Inflammatory macrophage treated with lipopolysaccharide for 4 hours (primary cell): ENCODE measurements at places on chromosomes 6 and 20.

DNA sequence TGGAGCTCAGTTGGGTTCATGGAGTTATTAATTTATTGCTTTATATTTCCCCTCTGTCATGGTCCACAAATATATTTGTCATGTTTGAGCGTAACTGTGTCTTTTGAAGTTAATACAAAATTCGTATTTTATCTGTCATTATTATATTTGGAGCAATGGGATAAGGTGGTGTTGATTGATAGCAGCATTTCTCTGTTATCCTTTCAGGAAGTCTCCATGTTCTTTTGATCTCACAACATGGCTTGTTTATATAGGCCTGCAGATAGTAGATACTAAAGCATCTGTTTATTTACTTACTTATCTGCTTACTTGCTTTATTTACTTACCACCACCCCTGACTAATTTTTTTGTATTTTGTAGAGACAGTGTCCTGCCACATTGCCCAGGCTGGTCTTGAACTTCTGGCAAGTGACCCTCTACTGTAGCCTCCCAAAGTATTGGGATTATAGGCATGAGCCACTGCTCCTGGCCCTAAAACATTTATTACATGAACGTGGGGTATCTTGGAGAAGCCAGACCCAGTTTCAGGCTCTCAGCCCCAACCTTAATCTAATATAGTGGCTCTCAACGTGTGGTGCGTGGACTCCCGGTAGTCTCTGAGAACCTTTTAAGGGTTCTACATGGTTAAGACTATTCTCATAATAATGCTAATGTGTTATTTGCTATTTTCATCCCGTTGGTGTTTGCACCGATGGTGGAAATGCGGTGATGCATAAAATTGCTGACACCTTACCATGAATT is 104.2 kb downstream of the NCOA3 start:
- no peak for DNase-seq

DNA sequence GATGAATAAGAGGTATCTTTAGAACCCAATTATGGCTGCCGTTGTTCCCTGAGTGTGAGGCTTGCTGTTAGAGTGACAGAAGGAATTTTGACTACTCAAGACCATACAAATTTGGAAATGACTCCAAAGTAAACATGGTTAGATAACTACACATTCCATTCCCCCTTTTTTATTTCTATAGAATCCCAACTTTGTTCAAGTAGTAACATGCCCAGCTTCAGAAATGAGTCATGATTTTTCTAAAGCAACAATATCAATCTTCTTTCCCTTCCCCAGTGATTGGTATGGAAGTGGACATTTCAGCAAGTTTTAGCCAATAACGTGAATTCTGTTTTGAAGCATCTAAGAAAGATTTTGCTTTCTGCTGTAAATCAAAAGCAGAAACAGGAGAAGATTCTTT is 37.8 kb downstream of the HCRTR2 start:
- no peak for DNase-seq

DNA sequence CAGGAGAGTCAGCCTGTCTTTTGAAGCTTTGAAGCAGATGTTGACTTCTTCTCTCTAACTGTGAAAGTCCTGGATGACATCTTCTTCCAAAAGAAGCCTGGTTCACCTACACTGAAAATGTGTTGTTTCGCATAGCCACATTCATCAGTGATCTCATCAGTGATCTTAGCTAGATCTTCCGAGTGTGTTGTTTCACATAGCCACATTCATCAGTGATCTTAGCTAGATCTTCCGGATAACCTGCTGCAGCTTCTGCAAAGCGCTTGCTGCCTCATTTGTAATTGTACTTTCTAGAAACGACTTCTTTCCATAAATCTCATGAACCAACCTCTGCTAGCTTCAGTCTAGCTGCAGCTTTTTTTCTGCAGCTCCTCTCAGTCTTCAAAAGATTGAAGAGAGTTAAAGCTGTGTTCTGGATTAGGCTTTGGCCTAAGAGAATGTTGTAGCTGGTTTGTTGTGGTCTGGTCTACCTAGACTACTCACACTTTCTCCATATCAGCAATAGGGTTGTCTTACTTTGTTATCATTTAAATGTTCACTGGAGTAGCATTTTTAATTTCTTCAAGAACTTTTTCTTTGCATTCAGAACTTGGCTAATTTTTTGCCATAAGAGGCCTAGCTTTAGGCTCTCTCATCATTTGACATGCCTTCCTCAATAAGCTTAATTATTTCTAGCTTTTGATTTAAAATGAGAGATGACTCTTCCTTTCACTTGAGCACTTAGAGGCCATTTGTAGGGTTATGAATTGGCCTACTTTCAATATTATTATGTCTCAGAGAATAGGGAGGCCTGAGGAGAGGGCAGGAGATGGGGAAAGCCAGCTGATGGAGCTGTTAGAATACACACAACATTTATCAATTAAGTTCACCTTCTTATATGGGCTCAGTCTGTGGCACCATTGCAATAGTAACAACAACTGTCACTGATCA is 48.7 kb upstream of the EXOC2 start:
- DNase-seq, result no peak

DNA sequence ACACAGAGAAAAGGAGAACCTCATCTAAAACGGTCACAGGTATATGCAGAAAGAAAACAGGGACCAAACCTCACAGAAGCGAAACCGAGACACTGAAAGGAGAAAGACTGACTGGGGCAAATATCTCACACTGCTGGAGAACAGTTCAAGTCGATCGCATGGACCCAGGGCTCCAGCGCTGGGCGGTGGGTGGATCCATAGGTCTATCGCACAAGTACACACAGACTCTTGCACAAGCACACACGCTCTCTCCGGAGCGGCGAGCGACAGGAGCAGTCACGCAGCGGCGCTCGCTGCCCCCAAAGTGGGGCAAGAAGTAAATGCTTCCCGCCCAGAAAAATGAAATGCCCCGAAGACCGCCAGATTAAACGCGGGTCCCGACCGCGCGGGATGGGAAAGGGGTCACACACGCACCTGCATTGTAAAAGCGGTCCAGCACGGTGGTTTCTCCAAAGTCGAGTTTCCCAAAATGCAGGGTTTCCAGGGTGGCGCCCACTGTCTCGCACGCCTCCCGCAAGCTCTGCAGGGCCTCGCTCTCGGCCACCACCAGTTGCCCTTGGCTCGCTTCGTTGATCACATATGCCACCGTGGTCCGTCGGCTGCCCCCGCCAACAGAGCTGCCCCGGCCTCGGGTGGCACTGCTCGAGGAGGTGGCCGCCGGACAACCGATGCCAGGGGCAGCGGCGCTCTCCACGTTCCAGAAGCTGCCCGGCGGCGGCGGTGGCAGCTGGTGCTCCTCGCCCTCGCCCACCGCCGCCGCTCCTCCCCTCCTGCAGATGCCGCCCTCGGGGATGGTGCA is 782 bp downstream of the MAP3K5 start:
- peak; percentile 60 for DNase-seq

DNA sequence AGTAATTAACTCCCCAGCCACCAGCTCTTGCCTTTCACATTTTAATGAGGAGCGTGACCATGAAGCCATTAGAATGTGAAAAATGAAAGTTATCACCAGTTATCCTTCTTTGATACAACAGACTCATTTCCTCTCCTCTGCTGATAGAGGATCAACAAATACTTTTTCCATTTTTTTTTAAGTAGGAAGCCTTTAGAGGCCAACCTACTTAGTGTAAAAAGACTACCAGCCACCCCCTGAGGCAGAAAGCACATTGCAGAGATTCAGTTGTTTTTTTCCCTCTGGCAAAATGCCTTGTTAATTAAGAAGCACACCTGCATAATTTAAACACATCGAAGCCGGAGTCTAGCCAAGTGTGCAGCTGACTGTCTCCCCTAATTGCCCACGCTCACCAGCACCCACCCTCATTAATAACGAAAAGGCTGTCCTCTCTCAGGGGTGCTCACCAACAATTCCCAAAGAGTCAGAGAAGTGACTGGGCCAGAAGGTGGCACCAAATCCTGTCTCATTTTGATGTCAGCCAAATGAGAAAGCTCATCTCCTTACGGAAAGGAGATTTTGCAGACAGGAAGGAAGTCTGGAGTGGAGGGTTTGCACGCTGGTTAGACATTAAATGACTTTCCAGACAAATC is 60.9 kb upstream of the MC3R start:
- no peak for DNase-seq

DNA sequence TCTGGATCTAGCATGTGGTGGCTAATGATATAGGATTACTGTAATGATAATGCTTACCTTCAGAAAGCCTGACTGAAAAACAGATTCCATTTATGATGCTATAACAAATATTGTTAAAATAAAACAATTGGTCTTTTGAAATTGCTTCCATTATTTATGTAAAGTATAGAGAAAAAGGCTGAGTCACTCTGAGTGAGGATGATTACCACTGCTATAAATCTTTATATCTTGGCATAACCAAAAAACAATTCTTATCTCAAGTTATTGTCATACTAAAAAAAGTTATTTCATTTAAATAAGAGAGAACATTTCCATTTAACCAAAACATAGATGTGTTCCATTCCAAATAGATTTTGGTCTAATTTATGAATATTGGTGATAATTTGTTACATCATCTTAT is 53.0 kb upstream of the DST start:
- no peak for DNase-seq

DNA sequence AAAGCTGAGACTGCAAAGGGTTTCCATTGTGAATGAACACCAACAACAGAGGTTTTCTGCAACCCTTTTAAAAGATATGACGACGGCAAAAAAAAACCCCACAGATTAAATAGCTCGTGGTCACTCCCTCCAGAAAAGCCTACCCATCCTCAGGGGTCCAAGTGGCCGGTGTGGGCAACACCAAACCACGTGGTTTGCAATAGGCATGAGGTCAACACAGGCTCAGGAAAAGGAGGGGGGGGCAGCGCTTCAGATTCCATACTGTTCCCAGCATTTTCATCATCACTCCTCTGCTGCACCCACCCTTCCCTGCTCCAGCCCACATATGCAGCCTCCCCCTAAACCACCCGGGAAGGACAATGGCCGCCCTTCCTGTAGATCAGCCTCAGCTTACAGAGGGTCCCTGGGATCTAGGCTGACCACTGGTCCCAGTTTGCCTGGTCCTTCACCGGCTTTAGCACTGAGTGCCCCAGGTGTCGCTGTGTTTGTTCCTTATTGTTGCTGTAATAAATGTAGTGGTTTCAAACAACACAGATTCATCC is 122.8 kb upstream of the PHACTR3 start:
- no peak for DNase-seq

DNA sequence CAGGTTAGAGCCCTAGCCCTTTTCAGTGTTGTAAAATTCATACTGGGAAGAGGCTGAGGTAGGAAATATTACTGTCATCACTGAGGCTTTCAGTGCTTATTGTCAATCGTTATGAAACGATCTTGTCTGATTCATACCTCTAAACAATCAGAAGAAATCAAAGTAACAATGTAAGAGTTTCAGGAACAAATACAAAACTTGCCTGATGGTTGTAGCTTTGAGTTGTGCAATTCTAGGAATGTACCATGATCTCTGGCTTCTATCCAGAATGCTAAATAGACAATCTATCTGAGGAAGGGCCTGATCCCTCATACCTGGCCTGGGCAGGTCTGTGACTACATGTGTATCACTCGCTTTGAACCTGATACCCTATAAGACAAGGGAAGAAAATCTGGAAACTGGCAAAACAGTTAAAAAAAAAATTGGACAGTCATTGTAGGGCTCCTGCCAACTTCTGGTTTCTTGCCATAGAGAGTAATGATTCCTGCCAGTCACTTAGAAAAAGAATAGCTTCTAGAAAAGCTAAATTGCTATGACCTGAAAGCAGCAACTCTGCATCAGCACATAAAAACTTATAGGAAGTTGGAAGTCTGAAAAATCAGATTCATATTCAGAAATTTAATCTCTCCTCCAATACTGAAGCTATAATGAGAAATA is 234.7 kb downstream of the BTBD9 start:
- no peak for DNase-seq

DNA sequence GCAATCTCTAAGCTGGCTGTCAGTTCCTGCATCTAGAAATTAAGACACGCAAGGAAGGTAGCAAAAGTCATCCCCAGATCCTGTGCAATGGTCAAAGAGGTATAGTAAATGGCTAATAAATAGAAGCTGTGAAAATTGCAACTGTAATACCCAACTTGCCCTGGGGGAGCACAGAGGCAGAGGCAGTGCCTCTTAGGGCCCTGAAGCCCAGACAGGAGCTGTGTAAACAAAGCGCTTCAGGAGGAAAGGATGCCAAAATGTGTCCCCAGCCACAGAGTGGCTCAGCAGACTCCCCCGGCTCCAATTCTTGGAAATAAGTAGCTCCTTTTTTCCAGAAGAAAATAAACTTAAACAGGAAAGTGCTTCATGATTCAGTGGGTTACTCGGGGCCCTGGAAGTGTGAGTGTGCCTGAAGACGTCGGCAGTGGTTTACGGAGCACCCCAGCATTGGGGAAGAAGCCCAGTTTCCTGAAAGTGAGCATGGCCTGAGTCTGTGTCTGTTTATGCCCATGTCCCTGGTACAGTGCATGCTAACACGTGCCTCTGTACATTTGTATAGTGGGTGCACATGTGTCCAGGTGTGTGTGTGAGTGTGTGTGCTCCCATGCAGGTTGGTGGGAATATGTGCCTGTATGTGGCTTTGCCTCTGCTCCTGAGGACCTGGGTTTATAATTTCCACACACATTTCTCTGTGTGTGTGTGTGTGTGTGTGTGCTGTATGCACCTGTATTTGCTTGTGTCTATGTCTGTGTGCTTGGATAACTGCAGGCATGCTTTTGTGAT is 246.7 kb downstream of the MAFB start:
- peak; percentile 19 for DNase-seq

DNA sequence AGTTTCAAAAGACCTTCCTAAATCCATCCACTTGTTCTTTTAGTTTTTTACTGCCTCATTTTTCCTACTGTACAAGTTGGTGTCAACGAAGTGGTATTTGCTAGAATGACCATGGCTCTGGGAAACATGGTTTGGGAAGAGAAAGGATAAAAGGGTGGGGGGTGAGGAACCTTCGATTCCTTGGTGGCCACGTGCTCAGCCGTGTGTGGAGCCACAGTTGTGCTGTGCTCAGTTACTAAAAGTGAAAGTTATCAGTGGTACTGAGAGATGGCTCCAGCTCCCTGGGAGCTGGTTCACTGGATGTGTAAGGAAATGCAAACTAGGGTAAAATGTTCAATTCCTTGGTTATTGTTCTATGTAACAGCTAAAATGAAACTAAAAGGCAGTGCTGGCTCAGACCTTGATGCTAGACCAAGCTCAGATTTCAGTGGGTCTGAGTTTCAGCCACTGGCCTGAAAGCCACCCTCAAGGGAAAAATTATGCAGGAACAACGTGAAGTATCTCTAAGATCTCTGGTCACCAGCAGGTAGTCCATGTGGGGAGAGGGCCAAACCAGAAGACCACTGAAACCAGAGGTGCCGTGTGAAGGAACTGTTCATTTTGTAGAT is 7.4 kb upstream of the SLC22A2 start:
- no peak for DNase-seq

GRCh38 chr6:29489286-29489685 is 1.5 kb upstream of the MAS1L start:
- DNase-seq, result no peak

GRCh38 chr6:124964764-124965105 is 2.5 kb downstream of the RNF217 start:
- DNase-seq, result no peak
